Stimulated activated CD4-positive, alpha-beta T cell treated with anti-CD3 and anti-CD28 coated beads, Interleukin-1b, Interleukin-23, amount 100 ng/mL, for 1 hour (primary cell): ENCODE measurements at places on chromosomes 6 and 20.

DNA sequence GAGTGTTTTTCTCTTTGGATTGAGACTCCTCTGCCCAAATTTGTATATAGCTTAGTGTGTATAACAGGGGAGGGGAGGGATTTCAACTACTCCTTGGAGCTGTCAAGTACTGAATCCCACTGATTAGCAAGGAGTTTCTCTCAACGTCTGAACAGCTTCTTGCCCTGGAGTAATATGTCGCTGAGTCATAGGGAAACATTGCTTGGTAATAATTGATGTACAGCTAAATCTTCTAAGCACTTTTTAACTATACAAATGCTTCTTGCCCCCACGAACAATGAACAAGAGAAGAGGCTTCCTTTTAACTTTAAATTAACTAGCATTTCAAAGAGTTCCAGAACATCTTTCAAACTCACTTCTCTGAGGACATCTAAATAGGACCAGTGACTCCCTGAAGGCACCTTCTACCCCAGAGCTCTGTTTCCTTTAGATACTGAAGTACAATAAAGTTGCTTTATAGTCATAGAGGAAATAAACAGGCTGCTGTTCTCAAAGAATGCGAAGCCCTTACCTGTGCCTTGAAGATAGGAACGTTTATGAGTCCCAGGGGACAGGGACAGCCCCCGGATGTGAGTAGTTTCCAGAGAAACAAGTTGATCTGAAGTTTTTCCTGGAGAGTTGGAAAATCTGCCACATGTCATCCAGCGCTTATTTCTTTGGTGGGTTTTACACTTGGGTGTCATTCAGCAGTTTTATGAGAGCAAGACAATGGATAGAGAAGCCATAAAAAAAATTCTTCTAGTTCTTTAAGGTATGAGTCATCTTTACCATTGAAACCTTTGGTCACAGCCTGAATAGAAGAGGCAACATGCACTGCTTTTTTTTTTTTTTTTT, 462.5 kb upstream of the BTBD3 start:
- no peak for DNase-seq

- DNase-seq, result no peak
Observed at GRCh38 chr6:44237813-44238433, 9.0 kb upstream of the HSP90AB1 start.

GRCh38 chr6:160217073-160217472, 41.5 kb downstream of the SLC22A2 start:
- DNase-seq, result no peak

GRCh38 chr6:168641446-168641845, 200.5 kb downstream of the SMOC2 start:
- no peak for DNase-seq

- no peak for DNase-seq
Observed at GRCh38 chr20:46324960-46325703, 16.8 kb upstream of the CDH22 start.

- DNase-seq, result no peak
Observed at GRCh38 chr6:120622127-120622631, 712.1 kb downstream of the TBC1D32 start.

DNA sequence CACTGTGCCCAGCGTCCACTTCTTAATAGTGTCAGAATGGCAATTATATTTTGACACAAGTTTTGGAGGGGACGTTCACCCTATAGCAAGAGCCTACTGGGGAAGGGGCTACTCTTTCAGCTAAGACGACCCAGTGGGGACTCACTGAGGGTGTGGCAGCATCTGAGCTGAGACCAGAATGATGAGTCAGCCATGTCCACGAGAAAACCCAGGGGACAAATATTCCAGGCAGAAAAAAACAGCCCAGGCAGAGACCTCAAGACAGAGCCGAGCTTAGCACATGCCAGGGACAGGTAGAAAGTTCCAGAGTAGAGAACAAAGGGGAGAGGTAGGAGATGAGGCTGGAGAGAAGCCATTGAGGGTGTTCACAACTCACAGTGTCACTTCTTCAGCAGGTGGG, 11.2 kb downstream of the CNBD2 start:
- no peak for DNase-seq

DNA sequence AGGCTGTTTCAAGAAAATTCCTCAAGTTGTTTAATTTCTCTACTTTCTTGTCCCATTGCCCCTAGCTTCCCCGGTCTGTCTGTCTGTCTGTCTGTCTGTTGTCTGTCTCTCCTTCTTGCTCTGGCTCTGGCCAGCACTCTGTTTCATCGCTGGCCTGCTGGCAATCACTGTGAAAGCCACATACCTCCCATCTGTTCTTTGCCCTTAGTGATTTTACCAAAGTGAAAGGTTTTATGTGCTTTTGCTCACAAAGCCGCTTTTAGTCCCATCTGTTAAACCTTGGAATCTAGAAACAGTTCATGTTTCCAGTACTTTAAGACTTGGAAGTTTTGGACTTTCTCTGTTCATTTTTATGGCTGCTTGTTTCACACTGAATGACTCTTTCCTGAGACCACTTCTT, 87.8 kb upstream of the EXOC2 start:
- no peak for DNase-seq

- no peak for DNase-seq
Observed at GRCh38 chr6:4130357-4130987, 4.9 kb downstream of the ECI2 start.

GRCh38 chr6:16206595-16207037, 31.8 kb upstream of the GMPR start:
- DNase-seq, result no peak

DNA sequence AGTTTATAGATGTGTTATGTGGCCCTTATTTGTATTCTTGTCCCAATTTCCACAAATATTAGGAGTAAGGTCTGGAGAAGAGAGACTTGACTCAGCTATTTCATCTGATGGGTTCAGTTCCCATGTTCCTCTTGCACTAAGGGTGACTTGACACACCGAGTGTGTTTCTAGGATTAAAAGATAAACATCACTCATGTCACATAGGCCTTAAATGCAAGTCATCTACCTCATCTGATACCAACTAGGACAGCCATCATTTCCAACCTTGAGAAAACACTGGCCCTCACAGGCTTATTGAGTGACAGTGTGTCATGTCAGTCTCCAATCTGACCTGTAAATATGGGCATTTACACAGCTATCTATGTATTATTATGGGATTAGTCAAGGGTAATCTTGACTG, 53.0 kb upstream of the ADGRF5 start:
- DNase-seq, result no peak

DNA sequence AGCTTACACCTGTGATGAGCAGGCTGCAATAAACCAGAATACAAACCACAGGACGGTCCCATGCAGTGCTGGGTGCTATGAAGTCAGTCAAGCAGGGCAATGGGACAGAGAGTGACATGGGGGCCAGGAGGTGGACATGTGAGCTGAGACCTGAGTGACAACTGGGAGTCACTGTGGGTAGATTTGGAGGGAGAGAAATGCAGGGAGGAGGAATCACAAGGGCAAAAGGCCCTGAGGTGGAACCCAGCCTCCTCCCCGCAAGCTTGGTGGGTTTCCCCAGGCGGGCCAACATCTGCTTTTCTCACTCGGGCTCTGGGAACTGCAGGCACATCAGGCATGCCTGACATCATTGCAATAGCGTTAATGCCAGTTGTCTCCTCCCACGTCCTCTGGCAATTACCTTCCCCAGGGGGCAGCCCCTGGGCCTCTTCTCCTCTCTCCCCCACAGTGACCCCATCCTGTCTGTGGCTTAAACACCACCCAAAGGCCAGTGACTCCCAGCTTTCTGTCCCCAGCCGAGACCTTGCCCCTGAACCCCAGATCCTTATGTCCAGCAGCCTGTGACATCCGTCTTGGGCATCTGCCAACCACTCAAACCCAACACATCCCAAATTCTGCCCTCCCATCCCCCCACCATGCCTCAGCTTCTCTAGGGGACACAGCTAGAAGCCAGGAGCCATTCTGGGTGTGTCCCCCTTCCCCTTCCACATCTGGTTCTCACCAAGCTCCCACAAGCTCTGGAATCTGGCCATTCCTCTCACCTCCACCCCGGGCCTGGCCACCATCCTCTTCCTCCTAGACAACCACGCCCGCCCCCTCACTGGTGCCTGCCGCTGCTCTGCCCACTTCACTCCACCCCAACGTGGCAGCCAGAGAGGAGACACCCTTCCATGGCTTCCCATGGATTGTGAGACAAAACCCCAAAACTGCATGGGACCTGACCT, 28.2 kb downstream of the PDRG1 start:
- no peak for DNase-seq

DNA sequence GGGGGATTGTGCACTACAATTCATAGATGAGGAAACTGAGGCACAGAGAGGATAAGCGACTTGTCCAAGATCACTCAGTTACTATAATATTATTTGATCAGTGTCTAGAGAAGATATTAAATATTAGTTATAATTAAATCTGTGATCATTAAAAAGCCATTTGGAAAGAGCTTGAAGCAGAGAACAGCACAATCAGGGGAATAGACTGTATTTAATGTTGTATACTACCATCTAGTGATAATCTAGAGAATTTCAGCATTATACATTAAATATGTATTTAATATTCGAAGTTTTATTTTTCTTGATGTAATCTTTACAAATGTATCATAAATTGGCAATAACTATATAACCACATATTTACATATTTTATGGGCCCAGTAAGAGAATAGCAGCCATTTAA, 20.1 kb upstream of the MTCL3 start:
- DNase-seq, result no peak

DNA sequence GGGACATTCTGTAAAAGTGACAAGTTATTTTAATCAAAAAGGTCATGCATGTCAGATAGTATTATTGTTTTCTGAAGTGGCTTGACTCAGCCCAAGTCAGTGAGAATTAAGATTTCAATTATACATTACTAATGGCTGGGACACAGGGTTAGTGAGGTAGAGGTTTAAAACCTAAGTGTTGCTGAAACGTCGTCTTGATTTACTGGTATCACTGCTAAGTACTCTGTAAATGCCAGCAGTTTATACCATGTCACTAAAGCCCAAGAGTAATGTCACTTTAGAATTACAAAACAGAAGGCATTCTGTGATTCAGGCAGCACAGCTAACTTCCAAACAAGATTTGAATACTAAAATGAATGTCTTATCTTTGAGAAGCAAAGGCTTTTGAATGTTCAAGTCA, 176.6 kb downstream of the NKAIN2 start:
- DNase-seq, result no peak

DNA sequence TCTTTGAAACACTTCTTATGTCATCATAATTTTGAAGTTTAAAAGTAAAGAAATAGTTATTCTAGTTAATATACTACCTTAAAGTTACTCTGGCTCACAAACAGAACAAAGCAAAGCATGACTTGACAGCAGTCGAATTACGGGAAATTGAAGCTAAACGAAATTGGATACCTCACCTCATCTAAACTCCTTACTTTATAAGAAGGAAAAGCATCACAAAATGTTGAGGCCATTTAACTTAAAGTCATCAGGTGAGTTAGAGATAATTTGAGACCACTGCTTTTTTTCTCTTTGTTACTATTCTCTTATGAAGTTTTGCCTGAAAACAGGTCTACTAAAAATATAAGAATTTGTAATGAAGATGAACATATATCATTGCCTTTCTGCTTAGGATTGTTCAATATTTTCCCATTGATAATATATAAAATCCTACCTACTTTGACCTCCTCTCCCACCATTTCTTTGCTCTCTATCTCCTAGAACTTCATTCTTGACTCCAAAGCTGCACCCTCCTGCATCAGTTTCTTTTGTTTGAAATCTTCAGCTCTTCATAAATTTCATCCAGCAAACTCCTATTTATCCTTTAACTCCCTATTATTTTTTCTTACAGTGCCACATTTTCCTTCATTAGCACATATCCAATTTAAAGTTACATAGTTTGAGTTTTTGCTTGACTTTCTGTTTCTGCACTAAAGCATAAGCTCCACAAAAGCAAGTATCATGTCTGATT, 510.7 kb upstream of the ZNF337 start:
- DNase-seq, result no peak

DNA sequence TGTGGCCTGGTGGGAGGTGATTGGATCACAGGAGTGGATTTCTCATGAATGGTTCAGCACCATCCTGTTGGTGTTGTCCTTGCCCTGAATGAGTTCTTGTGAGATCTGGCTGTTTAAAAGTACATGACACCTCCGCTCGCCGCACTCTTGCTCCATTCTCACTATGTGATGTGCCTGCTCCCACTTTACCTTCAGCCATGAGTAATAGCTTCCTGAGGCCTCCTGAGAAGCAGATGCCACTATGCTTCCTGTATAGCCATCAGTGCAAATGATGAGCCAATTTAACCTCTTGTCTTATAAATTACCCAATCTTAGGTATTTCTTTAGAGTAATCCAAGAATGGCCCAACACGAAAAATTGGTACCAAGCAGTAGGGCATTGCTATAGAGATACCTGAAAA, 34.5 kb downstream of the KIF16B start:
- DNase-seq, result no peak

DNA sequence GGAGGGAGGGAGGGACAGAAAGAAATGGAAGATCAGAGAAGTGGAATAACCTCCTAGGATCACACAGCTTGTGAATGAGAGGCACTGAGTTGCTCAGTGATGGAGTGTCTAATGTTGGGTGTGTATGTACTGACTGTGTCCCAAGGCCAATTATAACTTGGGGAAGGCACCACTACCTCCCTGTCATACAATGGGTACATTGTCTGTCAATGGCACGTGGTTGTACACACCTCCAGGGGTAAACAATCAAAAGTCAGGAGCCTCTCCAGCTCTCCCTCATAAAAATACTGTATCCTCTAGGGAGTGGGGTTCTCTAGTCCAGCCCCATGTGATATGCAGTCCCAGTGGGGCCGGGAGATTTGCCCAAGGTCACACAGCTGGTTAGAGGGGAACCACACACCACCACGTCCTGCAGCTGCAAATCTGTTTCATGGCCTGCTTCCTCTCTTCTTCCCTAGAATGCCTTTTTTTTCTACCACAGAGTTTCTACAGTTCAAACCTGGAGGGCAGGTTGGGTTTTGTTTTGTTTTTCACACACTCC, 112.5 kb downstream of the SNX5 start:
- no peak for DNase-seq

DNA sequence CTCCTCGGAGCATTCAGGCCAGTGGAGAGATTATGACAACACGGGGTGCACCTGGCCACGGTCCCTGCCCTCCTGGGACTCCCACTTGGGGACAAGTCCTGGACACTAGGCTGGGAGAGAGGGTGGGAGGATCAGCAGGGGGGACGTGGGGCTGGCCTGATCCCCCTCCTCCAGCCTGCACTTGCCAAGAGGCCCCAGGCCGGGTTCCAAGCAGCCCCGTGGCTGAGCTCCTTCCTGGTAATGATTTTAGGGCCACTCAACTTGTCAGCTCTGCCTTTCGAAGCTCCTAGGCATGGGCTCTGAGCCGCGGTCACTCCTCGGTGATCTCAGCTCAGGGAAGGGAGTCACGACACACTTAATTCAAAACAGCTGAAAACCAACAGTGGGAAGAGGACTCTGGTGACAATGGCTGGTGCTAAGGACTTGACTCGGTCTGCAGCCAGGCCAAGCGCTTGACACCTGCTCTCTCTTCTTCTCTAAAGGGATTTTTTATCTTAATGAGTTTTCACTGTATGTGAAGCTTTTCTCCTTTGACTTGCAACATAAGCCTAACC, 161.7 kb downstream of the BMP7 start:
- DNase-seq, result no peak

GRCh38 chr6:35788423-35788982, 7.7 kb downstream of the CLPSL1 start:
- DNase-seq, result no peak
